ENCODE measurements at places on chromosomes 2 and 18. TPM values are rescaled to one million over a fixed set of nuclear protein-coding genes. Genes with fewer than 3 reads are reported as not detected.

CCDC68 gene
- 1.5 TPM for total RNA-seq

FBLN7 gene
- 8.9 TPM for total RNA-seq

NEU4 gene
- not detected for total RNA-seq

RIT2 gene
- total RNA-seq = not detected

MZT2A gene
- 96.1 TPM for total RNA-seq

CYRIA gene
- 2.9 TPM for total RNA-seq

VIL1 gene
- not detected for total RNA-seq

ABHD1 gene
- total RNA-seq = 0.06 TPM

DSC2 gene
- total RNA-seq = not detected

SCN2A gene
- 0.10 TPM for total RNA-seq

OSBPL6 gene
- 4.1 TPM for total RNA-seq

NEU2 gene
- not detected for total RNA-seq

SPDYA gene
- total RNA-seq = 0.10 TPM

DPP4 gene
- 101 TPM for total RNA-seq

IL1RL1 gene
- total RNA-seq = 2.4 TPM

VWA3B gene
- not detected for total RNA-seq

GPATCH11 gene
- total RNA-seq = 5.7 TPM

KIAA2012 gene
- not detected for total RNA-seq

BOLL gene
- not detected for total RNA-seq

MAPK4 gene
- not detected for total RNA-seq

ASPRV1 gene
- total RNA-seq = 0.78 TPM

ANKRD62 gene
- not detected for total RNA-seq

MC4R gene
- total RNA-seq = not detected

NAB1 gene
- 20.5 TPM for total RNA-seq

APOB gene
- 0.56 TPM for total RNA-seq

Data from cardiac ventricle fibroblast (primary cell).